ENCODE measurements at places on chromosomes 2 and 18.

GRCh38 chr18:1930291-1931270 lies 640.7 kb downstream of the METTL4 start:
- no peak for DNase-seq

- DNase-seq: no peak
These were observed 6.6 kb downstream of the GAREM2 start for GRCh38 chr2:26179446-26179913.

DNA sequence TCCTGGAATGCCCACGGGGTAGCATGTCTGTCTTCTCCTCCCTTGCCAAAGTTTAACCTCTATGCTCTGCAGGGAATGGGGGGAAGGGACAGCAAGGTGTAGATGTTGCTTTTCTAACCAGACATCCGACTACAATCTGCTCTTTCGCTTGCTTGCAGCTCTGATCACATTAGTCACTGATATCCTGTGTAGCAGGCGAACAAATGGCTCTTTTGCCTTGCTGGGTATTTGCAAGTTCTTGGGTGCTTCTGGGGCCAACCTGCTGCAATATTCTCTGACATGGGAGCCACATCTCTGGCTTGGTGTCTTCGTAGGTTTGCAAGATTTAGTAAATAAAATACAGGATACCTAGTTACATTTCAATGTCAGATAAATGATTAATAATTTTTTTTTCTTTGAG lies 190.0 kb downstream of the ASB1 start:
- DNase-seq: no peak

DNA sequence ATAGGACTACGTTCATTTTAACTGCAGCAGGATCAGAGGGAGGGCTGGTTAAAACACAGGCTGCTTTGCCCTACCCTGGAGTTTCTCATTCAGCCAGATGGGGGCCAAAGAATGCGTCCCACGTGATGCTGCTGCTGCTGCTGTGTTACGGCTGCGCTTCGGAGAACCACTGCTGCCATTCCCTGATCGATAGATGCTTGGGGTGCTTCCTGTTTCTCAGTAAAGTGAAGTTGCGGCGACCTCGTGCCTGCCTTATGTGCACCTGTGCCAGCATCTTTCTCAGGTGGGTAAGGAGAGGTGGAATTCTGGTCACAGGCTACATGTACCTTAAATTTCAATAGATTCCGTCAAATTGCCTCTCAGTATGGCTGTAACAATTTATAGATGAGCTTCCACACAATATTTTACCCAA lies 24.7 kb upstream of the TOGARAM2 start:
- no peak for DNase-seq

DNA sequence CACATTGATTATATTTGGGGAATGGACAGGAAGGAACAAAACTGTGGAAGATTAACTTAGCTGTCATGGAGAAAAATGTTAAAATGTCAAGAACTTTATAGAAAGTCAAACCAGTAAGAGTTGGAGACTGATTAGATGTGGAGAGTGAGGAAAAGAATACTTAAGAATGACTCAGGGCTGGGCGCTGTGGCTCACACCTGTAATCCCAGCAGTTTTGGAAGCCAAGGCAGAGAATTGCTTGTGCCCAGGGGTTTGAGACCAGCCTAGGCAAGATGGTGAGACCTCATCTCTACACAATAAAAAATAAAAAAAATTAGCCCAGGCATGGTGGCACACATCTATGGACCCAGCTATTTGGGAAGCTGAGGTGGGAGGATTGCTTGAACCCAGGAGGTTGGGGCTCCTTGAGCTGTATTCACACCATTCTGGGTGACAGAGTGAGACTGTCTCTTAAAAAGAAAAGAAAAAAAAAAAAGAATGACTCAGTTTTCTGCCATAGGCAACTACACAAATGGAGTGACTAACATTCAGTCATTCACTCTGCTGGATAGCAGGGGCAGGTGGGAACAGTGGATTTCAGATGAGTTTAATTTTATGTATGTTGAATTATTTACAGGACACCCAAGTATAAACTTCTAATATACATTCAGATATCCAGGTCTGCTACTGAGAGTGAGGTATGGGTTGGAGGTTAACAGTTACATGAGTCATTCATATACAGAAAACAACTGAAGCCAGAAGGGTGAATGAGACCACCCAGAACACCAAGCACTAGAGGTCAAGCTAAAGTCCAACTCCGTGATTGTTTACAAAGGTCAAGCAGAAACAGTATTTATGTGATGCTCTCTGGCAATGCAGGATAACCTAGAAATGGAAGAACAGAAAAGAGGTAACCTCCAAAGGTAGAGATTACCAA lies 33.9 kb downstream of the ORC2 start:
- no peak for DNase-seq

- peak; percentile 66 for DNase-seq
These were observed 109.9 kb upstream of the CD302 start for GRCh38 chr2:159907909-159908308.

GRCh38 chr18:30970196-30970816 lies 72.2 kb downstream of the DSC3 start:
- peak; percentile 43 for DNase-seq

GRCh38 chr2:97011977-97012569 lies 25.7 kb upstream of the FAM178B start:
- peak; percentile 4 for DNase-seq

DNA sequence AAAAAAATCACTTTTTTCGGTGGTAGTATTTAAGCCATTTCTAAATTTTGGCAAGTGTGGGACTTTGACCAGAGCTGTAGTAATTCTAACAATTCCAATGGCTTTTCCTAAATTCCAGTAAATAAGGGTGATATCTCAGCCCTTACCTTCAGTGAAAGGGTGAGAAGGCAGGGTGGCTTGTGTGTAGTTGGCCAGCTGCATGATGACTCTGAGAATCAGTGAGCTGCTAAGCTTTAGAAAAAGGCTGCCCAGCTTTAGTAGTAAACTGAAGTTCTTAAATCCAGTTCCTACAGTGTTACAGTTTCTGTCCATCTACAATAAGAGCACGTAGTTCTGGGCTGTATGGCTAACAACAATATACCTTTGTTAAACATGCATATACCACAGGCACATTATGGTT lies 42.0 kb downstream of the OXER1 start:
- DNase-seq: no peak

All from NCI-H2081 (cell line).